SHP77 (cell line): ENCODE measurements at places on chromosomes 16 and 17.

DNA sequence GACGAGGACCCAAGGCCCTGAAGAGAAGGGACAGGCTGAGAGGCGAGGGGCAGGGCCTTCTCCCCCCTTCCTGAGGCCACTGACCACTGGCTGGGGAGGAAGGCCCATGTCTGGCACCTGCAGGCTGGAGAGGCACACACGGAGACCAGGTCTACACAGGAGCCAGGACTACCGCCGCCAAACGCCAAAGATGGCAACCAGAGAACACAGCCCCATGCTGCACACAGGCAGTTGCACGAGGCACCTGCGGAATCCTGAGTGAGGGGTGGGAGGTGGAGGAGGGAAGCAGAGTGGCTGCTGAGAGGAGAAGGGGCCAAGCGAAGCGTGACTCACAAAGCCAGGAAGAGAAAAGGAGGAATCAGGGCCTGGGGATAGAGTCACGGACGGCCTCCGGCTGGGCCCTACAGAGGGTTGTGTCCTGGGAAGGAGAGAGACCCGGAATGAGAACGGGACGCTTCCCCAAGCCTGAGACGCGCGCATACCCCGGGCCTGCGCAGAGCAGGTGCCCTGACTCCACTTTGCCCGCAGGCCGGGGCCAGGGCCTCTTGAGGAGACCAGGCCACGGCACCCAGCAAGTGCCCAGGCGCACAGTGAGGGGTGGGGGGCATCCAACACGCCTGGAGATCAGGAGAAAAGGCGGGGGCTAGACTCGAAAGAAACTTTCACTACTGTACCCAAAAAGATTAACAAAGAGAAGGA is 28.7 kb upstream of the C16orf95 start:
- no peak for DNase-seq

DNA sequence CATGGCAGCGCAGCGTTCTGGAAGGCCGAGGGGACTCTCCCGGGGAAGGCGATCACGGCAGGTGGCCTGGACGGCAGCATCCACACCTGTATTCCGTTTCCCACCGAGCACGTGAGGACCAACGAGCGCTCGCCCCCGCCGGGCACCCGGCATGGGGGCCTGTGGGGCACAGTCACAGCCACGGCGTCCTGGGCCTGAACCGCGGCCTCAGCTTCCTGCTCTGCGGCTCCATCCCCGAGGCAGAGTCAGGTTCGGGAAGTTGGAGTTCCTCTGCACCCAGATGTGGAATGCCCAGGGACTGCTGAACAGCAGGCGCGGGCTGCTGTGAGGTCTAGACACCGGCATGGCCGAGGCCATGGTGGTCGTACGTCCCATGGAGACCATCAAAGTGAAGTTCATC is 1713.9 kb downstream of the TP53TG3F start:
- DNase-seq, result no peak

DNA sequence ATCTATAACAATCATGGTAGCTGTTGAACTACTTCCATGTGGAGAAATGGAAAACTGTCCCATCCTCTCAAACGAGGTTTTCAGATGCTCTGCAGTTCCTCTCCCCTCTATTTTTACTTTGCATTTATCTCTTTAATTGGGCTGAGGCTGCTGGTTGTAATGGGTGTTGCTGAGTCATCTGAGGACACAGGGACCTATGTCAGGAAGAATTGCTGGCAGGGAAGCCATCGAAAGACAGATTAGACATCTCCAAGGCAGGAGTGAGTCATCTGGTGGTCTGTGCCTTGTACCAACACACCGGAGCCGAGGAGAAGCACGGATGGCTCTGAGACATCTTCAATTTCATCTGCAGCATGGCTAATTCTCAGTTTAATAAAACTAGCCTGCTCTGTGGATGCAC is 394.5 kb downstream of the GRIN2A start:
- DNase-seq, result no peak

DNA sequence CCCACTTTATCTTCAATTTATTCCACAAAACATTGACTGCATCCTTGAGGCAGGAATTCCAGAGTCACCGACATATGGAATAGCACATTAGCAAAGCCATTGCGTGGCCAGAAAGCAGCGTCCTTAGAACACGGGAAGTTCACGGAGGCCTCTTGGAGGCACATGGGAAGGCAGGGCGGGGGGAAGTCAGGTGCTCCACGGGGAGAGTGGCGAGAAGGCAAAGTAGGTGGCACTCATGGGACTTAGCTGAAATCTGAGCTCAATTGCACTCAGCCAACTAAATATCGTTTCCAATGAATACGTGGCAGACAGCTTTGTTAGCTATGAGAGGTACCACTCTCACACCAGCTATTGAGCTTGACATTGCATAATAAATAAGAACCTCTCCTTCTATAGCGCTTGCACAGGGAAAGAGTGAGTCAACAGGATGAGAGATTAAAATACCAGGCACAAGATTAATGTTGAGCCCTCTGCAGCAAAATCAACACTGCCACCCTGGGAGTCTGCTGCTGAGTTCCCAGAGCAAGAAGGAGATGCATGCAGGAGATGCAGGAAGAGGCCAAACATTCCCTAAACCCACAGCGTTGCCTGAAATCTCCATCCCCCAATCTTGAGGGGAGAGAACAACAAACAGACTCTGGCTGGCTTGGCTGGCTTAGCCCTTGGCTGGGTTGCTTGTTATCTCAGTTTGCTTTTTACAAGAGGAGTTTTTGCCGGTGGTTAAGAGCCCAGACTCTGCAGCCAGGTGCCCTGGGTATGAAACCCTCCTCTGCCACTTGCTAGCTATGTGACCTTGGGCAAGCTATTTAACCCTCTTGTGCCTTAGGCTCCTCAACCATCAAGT is 28.8 kb downstream of the ABCC12 start:
- DNase-seq, result no peak

DNA sequence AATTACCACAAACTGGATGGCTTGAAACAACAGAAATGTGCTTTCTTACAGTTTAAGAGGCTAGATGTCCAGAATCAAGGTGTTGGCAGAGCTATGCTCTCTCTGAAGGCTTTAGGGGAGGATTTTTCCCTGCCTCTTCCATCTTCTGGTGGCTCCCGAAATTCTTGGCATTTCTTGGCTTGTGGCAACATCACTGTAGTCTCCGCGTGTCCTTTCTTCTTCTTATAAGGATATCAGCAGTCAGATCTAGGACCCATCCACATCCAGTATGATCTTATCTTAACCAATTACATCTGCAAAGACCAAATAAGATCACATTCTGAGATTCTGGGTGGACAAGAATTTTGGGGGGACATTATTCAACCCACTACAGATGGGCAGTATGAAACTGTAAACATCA is 119.2 kb upstream of the PMFBP1 start:
- DNase-seq, result no peak

GRCh38 chr17:81306898-81307510 is 11.9 kb upstream of the SLC38A10 start:
- no peak for DNase-seq

GRCh38 chr16:4500272-4500671 is 24.1 kb downstream of the HMOX2 start:
- DNase-seq, result no peak

DNA sequence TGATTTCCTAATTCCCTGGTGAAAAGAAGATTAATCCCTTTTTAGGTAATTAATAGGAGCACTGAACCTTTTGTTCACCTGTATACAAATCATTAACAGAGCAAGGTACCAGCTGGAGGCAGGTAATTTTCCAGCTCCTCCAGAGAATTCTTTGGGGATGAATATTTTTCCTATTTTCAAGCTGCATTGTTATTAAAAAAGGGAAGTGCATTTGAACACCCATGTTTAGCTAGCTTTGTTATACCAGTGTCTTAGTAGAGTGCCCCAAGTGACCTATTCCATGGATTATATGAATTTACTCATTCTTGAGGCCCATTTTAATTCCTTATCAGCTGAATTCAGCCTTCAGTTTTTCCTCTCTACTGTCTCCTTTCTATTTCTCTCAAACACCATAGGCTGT is 73.2 kb upstream of the GOT2 start:
- DNase-seq, result no peak

DNA sequence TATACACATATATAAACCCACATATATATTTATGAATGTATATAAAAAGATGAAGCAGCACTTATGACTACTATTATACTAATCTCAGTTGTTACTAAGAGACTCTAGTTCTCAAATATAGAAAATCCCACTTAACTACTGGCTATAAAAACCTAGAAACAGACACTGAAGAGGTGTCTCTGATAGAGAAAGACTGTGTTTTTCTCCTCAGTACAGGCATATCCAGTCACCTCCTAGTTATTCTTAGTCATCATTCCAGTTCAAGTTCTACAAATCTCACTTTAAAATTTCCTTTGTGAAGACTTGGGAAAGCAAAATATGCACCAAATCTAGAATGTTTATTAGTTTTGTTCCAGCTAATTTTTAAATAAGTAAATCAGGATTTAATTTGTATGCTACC is 93.9 kb downstream of the STH start:
- DNase-seq, result no peak

DNA sequence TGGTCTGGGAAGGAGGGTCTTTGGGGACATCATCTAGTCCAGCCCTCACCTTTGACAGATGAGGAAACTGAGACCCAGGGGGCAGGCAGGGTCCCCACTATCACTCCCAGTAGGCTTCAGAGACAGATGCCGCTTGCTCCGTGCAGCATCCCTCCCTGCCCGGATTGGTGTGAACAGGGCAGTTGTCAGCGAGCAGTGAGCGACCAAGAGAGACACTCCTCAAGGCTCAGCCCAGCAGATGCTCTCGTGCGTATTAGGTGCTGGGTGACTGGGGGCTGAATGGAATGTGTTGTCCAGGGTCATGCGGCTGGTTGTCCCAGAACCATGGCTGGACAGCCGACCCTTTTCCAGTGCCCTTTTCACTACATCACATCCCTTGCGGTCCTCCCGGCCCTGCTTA is 49.0 kb downstream of the MPRIP start:
- no peak for DNase-seq

DNA sequence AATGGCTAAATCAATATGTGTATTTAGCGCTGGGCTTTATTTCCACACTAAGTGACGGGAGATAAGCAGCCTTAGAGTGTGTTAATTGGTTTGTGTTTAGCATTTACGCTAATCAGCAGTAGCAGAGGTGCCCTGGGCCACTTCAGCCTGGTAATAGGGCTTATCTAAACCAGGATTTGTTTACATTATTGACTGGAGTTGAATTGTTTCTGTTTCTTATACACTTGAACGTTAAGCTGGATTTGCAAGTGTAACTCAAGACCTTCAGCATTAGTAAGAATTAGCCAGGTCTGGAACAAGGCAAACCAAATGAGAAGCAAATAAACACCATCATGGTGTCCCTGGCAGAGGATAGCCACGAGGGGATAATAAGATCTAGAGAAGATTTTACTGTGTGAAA is 313.6 kb downstream of the HS3ST4 start:
- no peak for DNase-seq

DNA sequence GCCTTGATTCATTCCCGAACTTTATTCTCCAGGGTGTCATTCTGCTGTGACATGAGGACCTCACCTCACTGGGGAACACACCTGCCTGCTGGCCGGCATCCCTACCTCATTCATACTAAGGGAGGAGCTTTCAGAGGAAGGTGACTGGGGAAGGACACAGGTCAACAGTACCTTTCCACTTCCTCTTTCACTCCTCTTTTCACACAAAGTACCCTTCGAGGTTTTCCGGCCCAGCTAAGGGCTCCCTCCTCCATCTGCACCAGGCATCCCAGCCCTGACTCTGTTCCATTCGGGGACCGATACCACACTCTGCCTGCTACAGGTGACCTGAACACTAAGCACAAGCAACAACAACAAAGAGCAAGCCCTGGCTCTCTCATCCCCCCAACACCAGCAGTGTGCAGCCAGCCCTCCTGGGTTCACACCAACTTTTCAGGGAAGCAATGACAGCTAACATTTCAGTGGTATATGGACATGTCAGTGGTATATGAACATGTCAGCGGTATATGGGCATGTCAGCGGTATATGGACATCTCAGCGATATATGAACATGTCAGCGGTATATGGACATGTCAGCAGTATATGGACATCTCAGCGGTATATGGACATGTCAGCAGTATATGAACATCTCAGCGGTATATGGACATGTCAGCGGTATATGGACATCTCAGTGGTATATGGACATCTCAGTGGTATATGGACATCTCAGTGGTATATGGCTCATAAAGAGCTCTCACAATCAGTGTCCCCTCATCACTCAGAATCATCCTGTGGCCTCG is 16.0 kb downstream of the TRIM25 start:
- DNase-seq, result no peak

DNA sequence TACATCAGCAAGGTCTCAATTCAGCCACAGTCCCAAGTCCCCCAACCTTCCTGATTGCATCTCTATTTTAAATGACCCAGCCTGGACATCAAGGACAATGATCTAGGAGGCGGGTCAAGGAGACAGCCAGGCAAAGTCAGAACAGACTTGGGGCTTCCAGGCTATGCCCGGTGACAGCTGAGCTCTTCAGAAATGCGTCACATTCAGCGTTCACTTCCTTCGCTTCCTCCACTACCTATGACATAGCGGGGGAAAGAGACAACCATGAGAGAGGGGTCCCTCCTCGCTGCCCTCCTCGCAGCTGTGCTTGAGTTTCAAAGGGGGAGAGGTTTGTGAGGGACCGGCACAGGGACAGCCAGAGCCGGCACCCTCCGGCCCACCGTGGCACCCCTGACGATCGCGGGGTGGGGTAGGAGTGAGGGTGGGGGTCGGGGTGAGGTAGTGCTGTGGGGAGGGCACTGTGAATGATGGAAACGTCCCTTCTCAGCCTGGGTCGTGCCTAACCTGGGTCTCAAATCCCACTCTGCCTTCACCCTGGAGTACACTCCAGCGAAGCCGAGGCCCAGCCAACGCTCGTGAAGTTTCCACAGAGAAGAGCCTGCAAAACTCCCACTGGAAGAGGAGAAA is 12.3 kb upstream of the LGALS3BP start:
- no peak for DNase-seq

- DNase-seq, result no peak
These were observed 5.6 kb downstream of the JPH3 start for GRCh38 chr16:87607871-87608270.

DNA sequence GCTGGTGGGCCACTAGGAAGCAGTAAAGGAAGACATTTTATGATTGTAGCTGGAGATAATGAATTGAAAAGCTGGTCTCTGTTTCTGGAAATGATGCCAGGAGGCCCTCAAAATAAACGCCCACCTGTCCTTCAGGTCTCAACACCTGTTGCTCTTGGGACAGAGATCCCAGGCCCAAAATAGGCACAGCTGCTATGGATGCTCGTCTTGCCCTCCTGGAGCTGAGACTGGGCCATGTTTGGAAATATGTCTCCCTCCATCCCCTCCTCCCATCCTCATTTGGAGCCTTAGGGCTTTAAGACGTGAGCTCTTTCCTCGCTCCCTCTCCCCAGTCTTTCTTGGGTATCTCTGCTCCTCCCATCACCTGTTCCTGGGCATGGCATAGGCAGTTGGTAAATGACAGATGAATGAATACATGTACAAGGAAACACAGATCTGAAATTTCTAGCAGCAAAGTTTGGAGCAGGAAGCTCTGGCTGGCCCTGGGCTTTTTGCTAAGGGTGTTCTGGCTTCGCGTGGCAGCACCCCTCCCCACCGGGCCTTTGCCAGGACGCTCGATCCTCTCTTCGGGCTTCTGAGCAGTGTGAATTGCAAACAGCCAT is 33.3 kb downstream of the MYH3 start:
- no peak for DNase-seq

DNA sequence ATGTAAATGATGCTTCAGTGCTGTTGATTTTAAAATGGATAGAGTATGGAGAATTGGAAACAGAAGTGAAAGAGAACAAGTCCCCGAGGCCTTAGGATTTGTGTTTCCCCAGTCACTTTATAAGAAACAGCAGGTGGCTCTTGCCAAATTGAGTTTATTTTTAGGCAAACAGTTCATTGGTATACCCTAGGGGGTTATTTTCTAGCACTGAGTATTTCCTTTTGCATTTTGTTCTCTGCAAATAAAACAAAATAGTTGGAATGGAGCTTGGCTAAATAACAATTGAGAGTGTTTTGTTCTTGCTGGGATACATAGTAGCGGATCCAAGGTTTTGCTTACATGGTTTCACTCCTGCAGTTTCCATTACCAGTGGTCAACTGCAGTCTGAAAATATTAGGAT is 591.1 kb upstream of the C16orf82 start:
- no peak for DNase-seq
